Naive B cell (primary cell): ENCODE measurements at places on chromosomes 1 and 21. TPM values are rescaled to one million over a fixed set of nuclear protein-coding genes. Genes with fewer than 3 reads are reported as not detected.

The LRRC71 gene
- not detected for polyA plus RNA-seq

The C8B gene
- not detected for polyA plus RNA-seq

The ZNF669 gene
- polyA plus RNA-seq: 61.6 TPM

The LAMC2 gene
- not detected for polyA plus RNA-seq

The DNAJC16 gene
- 9.5 TPM for polyA plus RNA-seq

The GUCA2B gene
- not detected for polyA plus RNA-seq

The CA6 gene
- polyA plus RNA-seq: not detected

The RNPC3 gene
- 26.7 TPM for polyA plus RNA-seq

The ALDH9A1 gene
- polyA plus RNA-seq: 134 TPM

DNA sequence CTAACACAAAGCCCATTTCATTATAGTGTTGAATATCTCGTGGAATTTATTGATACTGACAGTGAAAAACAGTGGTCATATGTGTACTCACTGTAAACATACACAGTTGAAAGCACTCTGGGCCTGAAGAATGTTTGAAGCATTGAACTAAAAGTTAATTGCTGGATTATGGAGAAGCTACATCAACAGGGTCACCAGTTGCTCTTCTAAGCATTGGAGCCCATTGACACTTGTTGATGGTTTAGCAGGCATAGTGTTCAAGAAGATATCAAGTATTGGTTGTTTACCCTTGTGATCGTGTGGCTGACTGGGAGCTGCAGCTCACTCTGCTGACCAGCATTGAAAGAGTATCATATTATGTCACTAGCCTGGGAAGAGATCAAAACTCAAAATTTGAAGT is 10.3 kb downstream of the ZYG11A start:
- no peak for DNase-seq

- no peak for DNase-seq
These were observed 1258.8 kb upstream of the B3GALT2 start for GRCh38 chr1:194445244-194445643.

DNA sequence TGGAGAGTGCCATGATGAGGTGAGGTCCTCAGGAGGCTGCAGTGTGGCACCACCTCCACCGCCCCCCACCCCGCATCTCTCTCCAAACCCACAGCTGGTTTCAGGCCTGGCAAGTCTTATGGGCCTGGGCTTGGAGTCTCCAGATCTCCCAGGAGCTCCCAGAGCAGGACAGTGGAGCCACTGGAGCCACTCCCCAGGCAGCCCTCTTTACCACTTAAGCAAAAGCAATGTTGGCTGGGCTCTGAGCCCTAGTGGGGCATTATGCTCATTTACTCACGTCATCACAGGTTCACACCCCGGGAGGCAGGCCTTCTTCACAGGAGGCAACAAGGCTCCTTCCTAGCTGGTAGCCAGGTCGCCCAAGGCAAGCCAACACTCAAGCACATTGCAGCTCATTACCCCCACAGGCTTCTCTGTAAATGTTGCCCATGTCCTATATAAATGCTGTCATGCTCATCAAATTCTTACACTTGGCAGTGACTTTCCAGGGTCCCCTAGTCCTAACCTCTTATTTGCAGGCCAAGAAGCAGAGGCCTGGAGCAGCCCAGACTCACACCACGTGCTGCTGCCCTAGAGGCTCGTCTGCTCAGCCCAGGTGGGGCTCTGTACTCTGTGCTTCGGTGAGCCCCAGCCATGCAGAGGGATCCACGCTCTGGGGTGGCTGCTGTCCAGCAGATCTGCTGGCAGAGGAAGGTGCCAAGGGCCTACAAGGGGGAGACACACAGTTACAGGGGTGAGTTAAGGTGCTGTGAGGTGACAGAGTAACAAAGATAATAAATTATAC is 459.3 kb downstream of the MATN1 start:
- no peak for DNase-seq

GRCh38 chr1:149844101-149844500 is 55.3 kb upstream of the BOLA1 start:
- DNase-seq: no peak

DNA sequence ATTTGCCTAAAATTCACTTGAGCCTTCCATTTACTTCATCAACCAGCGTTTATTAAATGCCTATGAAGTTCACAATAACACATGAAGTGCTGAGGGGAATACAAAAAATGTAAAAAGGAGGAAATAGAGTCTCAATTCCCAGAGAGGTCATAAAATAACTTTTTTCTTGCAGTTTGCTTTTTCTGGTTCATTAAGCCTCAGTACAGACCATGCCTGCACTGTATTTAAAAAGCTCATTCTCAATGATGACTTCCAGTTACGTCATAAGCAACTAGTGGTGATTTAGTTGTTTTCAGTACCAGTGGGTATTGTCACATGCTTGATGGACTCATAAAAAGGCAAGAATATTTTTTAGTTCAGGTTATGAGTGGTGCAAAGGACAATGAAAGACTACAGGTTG is 160.1 kb upstream of the UBE2U start:
- no peak for DNase-seq

GRCh38 chr1:10271869-10272268 is 61.5 kb downstream of the KIF1B start:
- DNase-seq: no peak

DNA sequence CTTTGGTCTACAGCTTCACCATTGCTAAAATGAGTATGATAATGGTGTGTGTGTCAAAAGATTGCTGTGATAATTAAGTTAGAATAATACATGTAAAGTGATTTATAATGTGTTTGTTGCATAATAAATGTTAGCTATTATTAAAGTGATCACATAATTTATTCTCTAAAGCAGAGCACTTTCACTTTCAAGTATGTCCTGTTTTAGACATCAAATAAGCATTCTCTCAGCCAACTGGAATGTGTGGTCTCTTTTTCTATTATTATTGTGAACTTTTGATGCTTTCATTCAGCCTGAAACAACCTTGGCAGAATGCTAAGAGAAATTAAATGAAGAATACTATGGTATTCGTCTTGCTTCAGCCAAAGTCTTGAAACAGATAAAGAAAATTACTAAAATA is 102.8 kb upstream of the COL11A1 start:
- DNase-seq: no peak

GRCh38 chr1:173149887-173150286 is 57.2 kb downstream of the TNFSF4 start:
- no peak for DNase-seq

DNA sequence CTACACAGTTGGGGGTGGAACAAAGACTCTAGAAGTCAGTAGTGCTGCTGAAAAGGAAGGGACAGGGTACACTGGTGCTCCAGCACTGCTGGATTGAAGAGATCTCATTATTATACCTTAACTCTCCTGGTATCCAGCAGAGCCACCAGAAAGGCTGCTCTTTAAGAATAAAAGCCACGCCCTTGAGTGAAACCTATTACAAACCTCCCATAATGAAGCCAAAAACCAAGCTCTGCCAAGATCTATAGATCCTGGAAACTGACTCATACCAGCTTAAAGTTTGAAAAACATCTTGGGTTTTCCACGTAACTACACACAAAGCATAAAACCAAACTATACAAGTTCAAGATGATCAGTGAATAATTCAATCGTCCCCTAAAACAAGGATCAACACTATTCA is 38.0 kb downstream of the ADSS2 start:
- no peak for DNase-seq

GRCh38 chr21:33894736-33895288 is 20.8 kb downstream of the ATP5PO start:
- DNase-seq: peak; percentile 23

- DNase-seq: no peak
These were observed 370.6 kb downstream of the PTPRC start for GRCh38 chr1:199009447-199009846.

GRCh38 chr1:201408176-201408833 is 9.2 kb upstream of the LAD1 start:
- DNase-seq: peak; percentile 28

- no peak for DNase-seq
These were observed 16.1 kb downstream of the EIF2B3 start for GRCh38 chr1:44970317-44970716.

DNA sequence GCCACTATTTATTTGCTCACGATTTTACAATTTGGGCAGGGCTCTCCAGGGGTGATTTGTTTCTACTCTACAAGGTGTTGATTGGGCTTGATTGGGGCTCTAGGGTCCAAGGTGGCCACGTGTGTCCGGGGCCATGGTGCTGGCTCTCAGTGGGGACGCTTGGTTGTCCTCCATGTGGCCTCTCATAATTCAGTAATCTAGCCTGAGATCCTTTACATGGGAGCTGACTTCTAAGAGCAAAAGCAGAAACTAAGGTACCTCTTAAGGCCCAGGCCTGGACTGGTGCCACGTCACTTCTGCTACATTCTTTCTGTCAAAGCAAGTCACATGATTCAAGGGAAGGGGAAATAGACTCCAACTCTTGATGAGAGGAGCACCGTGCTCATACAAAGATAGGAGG is 8.1 kb upstream of the PSRC1 start:
- no peak for DNase-seq

DNA sequence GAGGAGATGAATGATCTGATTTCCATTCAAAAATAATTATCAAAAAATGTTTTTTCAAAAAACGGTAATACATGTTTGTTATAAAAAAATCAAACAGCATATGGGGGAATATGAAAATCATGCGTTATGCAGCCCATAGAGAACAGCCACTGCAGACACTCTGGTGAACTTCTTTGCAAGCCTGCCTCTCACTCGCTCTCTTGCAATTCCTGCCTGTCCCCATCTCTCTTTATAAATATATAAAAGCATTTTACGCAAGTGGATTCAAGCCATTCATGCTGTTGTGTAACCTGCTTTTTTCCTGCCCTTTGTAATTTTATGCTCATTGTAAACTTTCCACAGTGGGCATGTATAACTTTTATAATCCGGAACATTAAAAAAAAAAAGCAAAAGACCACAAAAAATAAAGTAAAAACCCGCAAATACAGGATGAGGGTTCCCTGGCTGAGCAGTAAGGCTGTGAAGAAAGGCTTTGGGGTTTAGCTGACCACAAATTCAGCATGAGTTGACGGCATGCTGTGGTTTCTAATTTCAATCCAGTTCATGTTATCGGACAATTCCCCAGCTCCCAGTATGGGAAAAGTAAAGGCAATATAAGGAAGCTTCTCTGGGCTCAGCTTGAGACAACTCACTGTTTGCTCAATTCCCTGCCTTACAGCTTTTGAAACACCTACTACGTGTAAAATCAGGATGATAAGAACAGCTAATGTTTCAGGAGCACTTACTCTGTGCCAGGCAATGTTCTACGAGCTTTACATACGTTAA is 52.8 kb upstream of the ZBTB40 start:
- no peak for DNase-seq

GRCh38 chr21:44083631-44084291 is 23.4 kb upstream of the PWP2 start:
- no peak for DNase-seq

DNA sequence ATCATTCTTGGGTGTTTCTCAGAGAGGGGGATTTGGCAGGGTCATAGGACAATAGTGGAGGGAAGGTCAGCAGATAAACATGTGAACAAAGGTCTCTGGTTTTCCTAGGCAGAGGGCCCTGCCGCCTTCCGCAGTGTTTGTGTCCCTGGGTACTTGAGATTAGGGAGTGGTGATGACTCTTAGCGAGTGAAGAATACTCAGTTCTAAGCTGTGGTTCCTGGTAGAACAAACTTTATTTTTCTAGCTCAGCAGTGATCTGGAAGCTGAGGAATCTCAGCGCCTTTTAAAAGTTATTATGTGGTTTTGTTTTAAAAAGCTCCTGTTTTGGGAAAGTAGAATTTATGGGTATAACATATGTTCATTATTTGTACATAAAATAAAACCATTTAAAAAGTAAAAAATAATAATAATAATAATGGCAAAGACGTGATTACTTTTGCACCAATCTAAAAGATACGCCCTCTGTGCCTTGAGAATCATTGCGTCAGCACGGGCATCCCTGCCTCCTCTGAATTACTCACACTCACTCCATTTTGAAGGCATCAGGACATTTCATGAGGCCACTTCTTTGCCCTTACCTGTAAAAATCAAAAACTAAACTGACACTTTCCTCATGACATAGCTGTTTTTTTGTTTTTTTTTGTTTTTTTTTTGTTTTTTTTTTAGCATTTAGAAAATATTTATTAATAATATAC is 29.7 kb upstream of the TNFRSF1B start:
- DNase-seq: no peak

DNA sequence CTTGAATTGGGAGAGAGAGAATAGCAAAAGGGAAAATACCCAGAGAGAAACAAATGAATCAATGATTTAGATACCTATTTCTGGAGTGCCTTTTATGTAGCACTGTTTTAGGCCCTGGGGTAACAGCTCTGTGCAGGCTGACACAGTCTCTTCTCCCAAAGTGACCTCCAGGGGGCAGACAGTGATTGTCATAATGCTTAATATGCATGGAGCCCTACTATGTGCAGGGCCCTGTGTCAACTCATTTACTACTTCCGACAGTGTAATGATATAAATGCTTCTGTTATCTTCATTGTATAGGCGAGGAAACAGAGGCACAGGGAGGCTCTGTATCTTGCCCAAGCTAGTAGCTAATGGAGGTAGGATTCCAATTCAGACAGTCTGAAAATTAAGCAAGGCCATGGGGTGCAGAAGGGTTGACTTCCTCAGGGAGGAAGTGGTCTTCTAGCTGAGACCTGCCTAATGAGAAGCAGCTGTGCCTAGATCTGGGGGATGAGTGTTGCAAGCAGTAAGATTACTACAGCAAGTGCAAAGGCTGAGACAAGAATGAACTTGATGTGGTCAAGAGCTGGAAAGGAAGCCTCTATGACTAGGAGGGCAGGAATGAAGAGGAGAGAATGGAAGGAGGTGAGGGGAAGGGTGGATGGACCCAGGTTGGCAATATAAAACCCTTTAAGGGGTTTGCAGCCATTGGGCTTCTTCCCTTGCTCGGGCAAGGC is 16.2 kb upstream of the SERINC2 start:
- DNase-seq: no peak

GRCh38 chr1:46285730-46286477 is 17.5 kb downstream of the LRRC41 start:
- DNase-seq: no peak

- no peak for DNase-seq
These were observed 25.5 kb downstream of the VANGL2 start for GRCh38 chr1:160425847-160426246.

- no peak for DNase-seq
These were observed 2.0 kb downstream of the HUNK start for GRCh38 chr21:31874812-31875212.

- DNase-seq: no peak
These were observed 1003.0 kb upstream of the NCAM2 start for GRCh38 chr21:19995253-19995652.

- DNase-seq: no peak
These were observed 3.9 kb downstream of the ADIPOR1 start for GRCh38 chr1:202954057-202954745.
